Articular chondrocyte of knee joint (primary cell): ENCODE measurements at places on chromosomes 2 and 18. TPM values are rescaled to one million over a fixed set of nuclear protein-coding genes. Genes with fewer than 3 reads are reported as not detected.

Gene PLEKHB2
- 90.3 and 93.4 TPM in 2 replicates for total RNA-seq

Gene STPG4
- total RNA-seq = 0.32 and 0.52 TPM in 2 replicates

Gene ZNF804A
- 0.11 TPM in 1 of 2 replicates, not detected in the other for total RNA-seq

Gene CD8B2
- total RNA-seq = 0.13 and 0.43 TPM in 2 replicates

Gene DSG4
- total RNA-seq = not detected in 2 replicates

Gene TTN
- total RNA-seq = 0.13 and 0.22 TPM in 2 replicates

Gene DES
- total RNA-seq = 0.76 and 1.6 TPM in 2 replicates

Gene SIGLEC15
- total RNA-seq = 0.52 and 0.76 TPM in 2 replicates

Gene HS1BP3
- 25.9 and 31.6 TPM in 2 replicates for total RNA-seq

Gene C2orf92
- total RNA-seq = 2.2 and 4.0 TPM in 2 replicates

Gene DCDC2C
- not detected in 2 replicates for total RNA-seq

Gene EVX2
- total RNA-seq = not detected in 2 replicates

Gene ZNF396
- 3.4 and 4.5 TPM in 2 replicates for total RNA-seq

Gene FRZB
- total RNA-seq = 1.4 and 2.4 TPM in 2 replicates

Gene NPAS2
- total RNA-seq = 12.1 and 13.2 TPM in 2 replicates

Gene C2orf80
- not detected in 2 replicates for total RNA-seq

Gene ATOH8
- 67.2 and 125 TPM in 2 replicates for total RNA-seq

Gene RTTN
- total RNA-seq = 13.9 and 15.7 TPM in 2 replicates

Gene NEURL3
- total RNA-seq = not detected in 2 replicates

Gene GAL3ST2
- 0.26 TPM in 1 of 2 replicates, not detected in the other for total RNA-seq

Gene MATN3
- 2.8 and 4.3 TPM in 2 replicates for total RNA-seq

Gene NOL4
- not detected in 2 replicates for total RNA-seq

Gene UGT1A7
- not detected in 2 replicates for total RNA-seq

Gene MDH1B
- total RNA-seq = 2.3 and 2.7 TPM in 2 replicates

Gene EVA1A
- total RNA-seq = 19.1 and 40.6 TPM in 2 replicates

Gene ZAP70
- total RNA-seq = not detected in 2 replicates

Gene RAX
- not detected in 2 replicates for total RNA-seq

Gene NLRC4
- total RNA-seq = not detected in 2 replicates

Gene ASTL
- not detected in 2 replicates for total RNA-seq

Gene ARHGEF4
- 12.9 and 16.3 TPM in 2 replicates for total RNA-seq

Gene FOXI3
- not detected in 2 replicates for total RNA-seq

Gene AUP1
- total RNA-seq = 60.6 and 64.5 TPM in 2 replicates

Gene DPYSL5
- not detected in 2 replicates for total RNA-seq

Gene OXER1
- total RNA-seq = 0.13 and 0.65 TPM in 2 replicates

Gene RIT2
- not detected in 2 replicates for total RNA-seq

Gene MC2R
- total RNA-seq = not detected in 2 replicates

Gene COL3A1
- total RNA-seq = 2,175 and 2,668 TPM in 2 replicates

Gene ERICH2
- total RNA-seq = 0.39 and 0.43 TPM in 2 replicates

Gene PRKD3
- 69.0 and 74.4 TPM in 2 replicates for total RNA-seq

Gene LCT
- total RNA-seq = 0.22 and 0.26 TPM in 2 replicates

Gene RTP5
- total RNA-seq = not detected in 2 replicates

Gene SKA1
- 10.7 and 16.4 TPM in 2 replicates for total RNA-seq

Gene IL18R1
- 4.2 and 4.4 TPM in 2 replicates for total RNA-seq

Gene MYOM1
- 0.52 and 0.76 TPM in 2 replicates for total RNA-seq

Gene NPHP1
- total RNA-seq = 8.6 and 11.8 TPM in 2 replicates

Gene CYP27C1
- 2.4 and 3.1 TPM in 2 replicates for total RNA-seq
